Activated CD4-positive, alpha-beta T cell treated with anti-CD3 and anti-CD28 coated beads, Interleukin-2, amount 10 ng/mL, durations not matched to agents 24 days and 14 days (primary cell): ENCODE measurements at places on chromosomes 11 and 22.

DNA sequence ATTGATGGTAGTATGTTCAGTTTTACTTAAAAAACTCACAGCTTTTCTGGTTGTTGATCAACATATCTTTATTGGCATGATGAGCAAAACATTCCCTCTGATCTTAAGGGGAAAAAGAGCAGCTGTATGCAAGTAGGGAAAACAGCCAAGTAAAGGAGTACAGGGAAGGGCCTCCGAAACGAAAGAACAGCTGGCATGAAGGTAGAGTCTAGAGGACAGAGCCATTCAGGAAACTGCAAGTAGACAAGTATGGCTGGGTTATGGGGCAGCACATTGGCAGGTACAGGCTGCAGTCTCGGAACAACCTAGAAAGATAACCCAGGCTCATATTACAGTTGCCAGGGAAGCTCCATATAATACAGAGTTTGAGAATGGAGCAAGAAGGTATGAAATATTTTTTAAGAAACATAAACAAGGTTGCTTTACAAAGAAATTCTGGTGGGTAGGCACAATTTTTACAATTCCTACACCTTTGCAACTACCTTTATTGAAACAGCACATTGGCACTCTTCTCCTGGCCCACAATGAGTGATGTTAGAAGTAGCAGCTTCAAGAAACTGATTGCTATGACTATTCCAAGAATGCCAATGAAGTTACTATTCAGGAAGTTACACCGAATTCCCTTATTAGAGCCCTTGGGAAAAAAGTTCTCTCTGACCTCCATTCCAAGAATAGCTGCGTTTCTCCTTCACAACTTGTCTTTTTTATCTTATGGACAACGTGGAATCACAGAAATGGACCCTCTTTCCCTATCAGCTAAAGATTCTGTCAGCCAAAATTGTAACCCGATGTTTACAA lies 45.2 kb downstream of the LGR4 start:
- no peak for DNase-seq

DNA sequence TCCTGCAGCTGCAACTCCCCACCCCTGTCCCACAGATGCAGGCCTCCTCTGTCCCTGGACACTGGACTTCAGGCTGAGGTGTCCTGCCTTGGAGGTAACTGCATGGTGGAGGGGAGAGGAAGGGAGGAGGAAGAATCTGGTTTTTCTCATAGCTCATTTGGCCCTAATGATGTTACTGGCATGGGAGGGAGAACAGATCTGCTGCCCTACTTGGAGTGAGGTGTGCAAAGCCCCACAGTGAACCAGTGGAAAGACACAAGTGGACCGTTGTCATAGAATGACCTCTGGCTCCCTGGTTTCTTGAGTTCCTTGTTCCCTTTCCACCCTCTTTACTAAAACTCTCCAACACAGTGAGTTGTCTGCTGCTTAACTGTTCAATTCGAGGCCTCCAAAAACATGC lies 215.9 kb downstream of the BARX2 start:
- DNase-seq, result no peak

- no peak for DNase-seq
Observed at GRCh38 chr11:14308114-14308896, 50.7 kb downstream of the RRAS2 start.

DNA sequence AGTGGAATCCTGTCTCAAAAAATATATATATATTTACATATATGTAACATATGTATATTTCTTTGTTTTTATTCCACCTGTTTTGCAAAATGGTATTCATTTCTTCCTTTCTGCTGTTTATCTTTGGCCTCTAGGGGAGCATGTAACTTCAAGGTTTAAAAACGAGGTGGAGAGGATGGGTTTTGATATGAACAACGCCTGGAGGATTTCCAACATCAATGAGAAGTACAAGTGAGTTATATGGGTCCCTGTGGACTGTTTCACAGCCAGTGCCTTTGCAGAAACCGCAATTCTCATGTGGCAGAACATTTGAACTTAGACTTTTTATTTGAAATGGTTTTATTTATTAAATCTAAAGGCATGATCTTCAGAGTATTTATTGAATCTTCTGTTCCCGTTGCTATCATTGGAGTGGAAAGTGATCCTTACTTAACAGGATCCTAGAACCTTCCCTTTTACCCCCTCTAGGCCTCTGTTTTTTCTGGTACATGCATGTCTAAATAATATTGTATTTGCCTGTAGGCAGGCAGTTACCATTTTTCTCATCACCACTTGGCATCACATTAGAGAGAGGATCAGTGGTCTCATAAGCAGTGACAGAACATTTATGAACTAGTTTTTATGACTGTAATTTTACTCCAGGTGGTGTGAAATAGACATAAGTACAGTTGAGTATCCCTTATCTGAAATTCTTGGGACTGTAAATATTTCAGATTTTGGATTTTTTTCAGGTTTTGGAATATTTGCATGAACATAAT lies 81.5 kb upstream of the HORMAD2 start:
- no peak for DNase-seq

DNA sequence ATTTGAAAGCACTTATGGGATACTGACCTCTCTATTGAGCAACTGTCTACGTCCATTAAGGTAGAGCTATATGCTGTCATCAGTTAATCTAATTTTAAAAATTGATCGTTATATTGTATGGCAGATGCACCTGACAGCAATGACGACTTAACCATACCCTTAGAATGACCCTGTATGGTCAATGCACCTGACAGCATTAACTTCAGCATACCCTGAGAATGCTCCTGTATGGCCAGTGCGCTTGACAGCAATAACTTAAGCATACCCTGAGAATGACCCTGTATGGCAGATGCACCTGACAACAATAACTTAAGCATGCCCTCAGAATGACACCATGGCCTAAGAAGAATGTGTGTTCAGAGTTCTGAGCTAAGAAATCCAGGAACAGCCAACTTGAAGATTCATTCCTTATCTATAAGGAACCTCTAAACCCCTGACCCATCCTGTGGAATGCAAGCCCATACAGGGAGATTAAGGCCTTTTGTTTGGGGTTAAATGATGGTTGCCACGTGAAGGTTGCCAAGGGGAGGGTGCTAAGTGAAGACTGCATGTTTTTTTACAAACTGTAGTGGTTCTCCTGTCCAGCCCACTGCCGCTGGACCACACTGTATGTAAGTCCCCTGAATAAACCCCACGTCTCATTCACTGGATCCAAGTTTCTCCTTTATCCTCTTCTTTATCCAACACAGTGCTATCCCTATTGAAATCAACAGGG lies 138.3 kb downstream of the GUCY1A2 start:
- no peak for DNase-seq

- DNase-seq, result no peak
Observed at GRCh38 chr11:59180907-59181306, 9.0 kb downstream of the DTX4 start.

- DNase-seq, result no peak
Observed at GRCh38 chr22:27984001-27984695, 65.1 kb upstream of the PITPNB start.

DNA sequence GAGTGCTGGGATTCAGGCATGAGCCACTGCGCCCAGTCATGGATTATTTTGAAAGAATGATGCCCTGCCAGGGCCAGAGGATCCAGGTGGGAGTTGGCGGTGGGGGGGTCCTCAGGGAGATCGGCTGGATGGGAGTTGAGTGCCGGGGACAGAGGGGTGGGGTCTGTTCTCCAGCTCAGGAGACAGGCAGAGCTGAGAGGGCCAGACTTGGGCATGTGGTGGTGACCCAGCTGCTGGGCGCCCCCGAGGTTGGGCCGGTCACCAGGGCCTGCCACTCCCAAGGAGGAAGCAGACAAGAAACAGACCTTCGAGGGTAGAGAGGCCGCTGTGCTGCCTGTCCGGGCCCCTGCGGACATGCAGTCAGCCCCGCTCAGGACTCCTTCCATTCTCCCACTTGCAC lies 11.8 kb upstream of the PRODH start:
- no peak for DNase-seq

DNA sequence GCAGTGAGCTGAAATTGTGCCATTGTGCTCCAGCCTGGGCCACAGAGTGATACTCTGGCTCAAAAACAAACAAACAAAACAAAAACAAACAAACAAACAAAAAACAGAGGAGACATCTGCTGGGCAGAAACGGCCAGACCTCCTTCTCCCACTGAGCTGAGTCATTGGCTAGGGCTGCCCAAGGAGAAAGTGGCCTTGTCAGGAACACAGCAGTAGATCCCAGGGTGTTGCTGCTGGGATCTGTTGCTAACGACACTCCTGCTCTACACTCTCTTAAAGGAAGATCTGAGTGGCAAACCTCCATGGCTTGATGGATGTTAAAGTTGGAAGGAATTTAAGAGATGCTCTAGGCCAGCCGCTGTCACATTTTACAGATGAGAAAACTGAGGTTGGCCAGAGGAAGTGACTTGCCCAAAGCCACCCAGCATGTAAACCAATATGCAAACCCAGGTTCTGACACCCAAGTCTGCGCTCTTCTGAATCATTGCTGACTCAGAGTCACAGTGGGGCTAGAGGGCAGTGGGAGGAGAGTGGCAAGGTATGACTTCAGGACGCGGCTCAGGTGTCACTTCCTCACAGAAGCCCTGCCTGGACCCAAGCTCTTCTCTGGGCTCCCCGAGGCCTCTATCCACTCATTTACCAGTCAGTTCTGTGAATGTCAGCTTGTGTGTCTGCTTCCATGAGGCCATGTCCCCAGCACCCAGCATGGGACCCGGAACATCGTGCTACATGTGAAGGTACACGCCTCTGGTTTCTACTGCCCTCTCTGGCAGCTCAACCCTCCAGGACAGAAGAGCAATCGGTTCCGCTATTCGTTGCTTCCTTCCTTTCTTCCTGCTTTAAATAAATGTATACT lies 11.3 kb upstream of the GDPD5 start:
- peak; percentile 80 for DNase-seq

GRCh38 chr11:94513091-94513490 lies 830 bp downstream of the C11orf97 start:
- no peak for DNase-seq

DNA sequence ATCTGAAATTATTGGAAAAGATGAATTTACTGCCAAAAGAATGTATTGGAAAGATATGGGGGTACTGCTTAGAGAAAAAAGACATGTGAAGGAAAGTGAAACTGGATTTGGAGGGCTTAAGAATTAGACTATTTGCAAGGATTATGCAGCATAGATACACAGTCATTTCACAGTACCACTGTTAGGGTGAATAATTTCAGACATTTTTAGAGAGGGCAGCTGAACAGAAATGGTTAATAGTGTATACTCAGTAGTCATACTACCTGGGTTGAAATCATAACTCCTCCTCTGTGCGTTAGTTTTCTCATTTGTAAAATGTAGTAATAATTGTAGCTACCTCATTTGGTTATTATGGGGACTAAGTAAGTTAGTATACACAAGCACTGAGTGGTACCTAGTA lies 33.0 kb downstream of the GAS2 start:
- DNase-seq, result no peak

- DNase-seq, result no peak
Observed at GRCh38 chr11:19821412-19821875, 108.8 kb downstream of the NAV2 start.

GRCh38 chr11:38392176-38392575 lies 1794.1 kb upstream of the RAG2 start:
- DNase-seq, result no peak

GRCh38 chr11:121099885-121100284 lies 1.2 kb upstream of the TECTA start:
- DNase-seq, result no peak

- DNase-seq, result no peak
Observed at GRCh38 chr11:116782728-116783127, 5.1 kb downstream of the ZPR1 start.
